HCT116 (cell line): ENCODE measurements at places on chromosomes 16 and 17.

- no peak for DNase-seq
Measured at GRCh38 chr17:74680213-74680612, 32.5 kb downstream of the CD300LF start.

GRCh38 chr16:8611886-8612600, 9.5 kb upstream of the METTL22 start:
- DNase-seq = no peak

DNA sequence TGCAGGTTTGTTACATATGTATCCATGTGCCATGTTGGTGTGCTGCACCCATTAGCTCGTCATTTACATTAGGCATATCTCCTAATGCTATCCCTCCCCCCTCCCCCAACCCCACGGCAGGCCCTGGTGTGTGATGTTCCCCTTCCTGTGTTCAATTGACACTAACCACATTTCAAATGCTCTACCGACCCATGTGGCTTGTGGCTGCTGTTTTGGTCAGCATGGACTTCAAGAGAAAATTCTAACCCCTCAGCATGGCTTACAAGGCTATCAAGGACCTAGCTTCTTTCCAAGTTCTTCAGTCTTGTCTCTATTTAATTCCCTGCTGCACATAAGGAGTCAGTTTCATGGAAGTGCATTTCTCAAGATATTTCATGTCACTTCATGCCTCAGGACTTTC, 52.9 kb downstream of the MMD start:
- DNase-seq = no peak

DNA sequence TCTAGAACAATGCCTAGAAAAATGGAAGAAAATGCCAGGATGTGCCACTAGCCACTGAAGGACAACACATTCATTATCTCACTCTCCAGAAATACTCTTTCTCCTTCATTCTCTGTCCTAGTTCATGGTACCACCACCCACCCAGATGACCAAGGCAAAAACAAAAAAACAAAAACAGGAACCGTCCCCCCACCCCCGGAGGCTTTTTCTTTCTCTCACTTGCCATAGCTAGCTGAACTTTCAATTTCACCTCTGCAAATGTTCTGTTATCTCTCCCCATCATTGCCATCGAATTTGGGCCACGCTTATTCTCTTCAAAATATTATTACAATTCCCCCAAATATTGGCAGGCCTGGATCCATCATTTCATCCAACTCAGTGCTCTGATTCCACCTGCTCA, 49.0 kb downstream of the SOX9 start:
- no peak for DNase-seq

DNA sequence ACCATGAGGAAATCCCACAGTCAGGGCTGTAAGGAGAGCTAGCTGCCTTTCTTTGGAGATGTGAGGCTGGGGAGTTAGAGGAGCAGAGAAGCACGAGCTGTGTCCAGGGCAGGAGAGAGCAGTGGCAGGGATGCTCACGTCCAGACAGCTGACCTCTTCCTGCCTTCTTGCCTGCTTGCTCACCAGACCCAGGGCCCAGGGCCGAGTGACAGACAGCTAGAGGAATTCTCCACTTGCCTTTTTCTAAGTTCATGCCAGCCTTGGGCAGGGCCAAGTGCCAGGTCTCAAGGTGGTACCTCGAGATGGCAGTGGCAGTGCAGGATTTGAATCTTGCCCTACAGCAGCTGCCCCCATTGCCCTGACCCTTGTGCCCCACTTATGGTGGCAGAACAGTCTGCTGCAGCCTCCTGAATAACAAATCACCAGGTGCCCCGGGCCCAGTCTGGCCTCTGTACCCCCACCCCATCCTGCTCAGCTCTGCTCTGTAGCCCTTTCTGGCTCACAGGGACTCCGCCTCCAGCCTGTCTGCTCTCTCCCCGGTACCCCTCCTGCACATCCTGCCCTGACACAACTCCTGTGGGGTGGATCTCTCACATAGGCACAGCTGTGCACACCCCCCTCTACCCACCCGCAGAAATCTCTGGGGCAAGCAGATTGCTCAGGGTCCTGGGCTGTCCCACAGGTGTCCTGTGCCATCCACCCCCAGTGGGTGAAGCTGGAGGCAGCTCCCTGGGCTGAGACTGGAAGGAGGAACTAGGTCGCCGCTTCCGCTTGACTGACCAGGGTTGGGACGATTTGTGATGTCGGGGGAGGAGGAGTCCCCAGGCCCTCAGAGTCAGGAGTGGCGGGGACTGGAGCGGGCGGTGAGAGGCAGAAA, 25.9 kb downstream of the GRIN2C start:
- DNase-seq = no peak

DNA sequence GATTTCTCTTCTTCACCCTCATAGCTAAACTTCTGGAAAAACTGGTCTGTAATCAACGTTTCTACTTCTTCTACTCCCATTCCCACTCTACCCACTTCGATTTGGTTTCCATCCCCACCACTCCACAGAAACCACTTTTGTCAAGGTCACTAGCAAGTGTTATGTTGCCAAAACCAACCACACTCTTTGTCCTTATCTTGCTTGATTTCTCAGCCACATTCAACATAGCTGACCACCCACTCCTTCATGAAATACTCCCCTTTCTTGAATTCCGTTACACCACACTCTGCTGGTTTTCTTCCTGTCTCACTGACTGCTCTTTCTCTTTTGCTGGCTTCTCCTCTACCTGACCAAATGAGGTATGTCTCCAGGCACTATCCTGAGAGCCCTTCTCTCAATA, 11.9 kb downstream of the IKZF3 start:
- no peak for DNase-seq

- DNase-seq = no peak
Measured at GRCh38 chr17:38325221-38325851, 18.4 kb downstream of the GPR179 start.

GRCh38 chr17:19381741-19382444, 3.6 kb downstream of the MAPK7 start:
- DNase-seq = no peak

GRCh38 chr17:81221371-81221841, 1.4 kb downstream of the CEP131 start:
- no peak for DNase-seq

DNA sequence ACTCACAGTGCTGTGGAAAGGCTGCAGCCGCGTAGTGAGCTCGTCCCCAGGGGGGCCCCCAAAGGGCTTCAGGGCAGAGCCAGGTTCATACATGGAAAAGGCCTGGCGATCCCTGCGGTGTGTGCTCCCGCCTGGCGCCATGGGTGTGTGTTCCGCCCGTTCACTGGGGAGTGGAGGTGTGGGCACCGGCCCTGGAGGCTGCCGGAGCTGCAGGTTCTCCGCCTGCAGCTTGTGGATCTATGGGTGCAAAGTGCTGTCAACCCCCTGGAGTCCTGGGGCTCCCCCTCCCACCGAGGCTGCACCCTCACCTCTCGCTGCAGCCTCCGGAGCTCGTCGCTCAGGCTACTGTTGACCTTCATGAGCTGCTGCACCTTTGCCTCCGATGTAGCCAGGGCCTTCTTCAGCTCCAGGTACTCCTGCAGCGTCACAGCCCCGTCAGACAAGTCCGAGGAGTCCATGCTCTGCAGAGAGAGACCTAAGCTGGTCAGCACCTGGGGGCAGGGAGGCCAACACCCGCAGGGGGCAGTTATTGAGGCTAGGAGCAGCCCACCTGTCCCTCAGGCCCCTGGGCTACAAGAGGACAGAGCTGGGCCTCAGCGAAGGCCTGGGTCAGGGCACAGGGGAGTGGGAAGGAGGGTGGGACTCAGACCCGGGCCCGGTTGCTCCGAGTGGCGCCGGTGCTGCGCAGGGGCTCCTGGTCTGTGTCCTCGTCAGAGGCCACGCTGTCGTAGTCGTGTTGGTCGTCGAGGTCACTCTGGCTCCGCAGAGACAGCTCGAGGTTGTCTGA, 7.9 kb downstream of the TP53I13 start:
- DNase-seq = no peak

- DNase-seq = no peak
Measured at GRCh38 chr17:1961189-1961588, 63.9 kb downstream of the RTN4RL1 start.

DNA sequence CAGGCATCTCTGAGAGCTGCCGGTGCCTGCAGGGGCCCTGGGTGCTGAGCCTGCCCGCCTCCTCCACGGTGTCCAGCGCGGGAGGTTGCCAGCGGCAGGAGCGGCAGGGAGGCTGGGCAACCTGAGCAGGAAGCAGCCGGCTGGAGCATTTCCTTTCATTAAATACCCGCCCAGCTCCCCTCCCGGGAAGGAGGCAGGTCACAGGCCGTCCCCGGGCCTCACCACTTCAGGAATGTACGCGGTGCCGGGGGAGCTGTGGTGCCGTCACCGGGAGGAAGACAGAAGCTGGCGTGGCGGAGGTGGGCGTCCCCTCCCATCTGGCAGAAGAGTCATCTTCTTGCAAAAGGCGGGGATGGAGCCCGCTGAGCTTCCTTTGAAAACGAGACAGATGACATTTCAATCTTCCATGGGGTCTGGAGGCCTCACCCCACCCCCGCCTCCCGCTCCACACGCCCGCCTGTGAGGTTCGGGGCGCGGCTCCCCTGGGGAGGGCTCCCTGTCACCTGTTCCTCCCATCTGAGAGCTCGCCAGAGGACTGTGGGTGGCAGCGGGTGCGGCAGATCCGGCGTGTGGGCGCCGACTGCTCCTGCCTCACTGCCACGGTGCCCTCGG, 16.0 kb downstream of the SOX8 start:
- DNase-seq = no peak

DNA sequence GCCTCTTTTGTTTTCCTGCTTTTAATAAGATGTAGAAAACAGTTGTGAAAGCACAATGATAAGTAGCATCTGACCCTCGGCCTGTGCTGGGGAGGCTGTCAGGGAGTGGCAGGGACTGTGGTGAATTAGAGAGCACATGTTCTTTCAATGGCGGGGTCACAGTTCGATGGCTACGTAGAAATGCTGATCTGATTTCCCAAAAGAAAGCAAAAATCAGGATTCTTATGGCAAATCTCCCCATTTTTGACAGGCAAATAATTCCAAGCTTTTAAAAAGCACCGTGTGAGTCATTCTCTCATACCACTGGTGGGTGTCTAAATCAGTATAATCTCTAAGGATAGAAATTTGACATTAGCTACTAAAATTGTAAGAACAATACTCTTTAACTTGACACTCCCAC, 4.2 kb upstream of the MAPK7 start:
- DNase-seq = no peak

DNA sequence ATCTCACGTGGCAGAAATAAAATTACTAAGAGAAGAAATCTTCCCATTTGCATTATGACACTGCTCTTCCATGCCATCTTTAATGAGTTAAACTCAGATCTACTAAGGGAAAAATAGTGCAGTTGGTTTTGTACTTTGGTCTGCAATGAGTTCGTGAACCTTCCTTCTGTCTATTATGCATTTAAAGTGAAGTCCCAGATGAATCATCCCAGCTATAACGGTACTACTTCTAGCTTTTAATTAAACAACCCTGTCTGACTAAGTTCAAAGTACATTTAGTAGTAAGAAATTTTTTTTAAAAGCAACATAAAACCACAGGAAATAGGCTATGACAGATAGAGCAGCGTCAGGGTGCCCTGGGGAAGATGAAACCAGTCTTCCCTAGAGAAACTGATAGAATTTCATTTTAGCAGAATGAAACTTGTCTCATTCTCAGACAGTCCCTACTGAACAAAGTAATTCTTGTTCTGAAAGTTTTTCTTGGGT, 1.8 kb downstream of the TMIGD1 start:
- no peak for DNase-seq

DNA sequence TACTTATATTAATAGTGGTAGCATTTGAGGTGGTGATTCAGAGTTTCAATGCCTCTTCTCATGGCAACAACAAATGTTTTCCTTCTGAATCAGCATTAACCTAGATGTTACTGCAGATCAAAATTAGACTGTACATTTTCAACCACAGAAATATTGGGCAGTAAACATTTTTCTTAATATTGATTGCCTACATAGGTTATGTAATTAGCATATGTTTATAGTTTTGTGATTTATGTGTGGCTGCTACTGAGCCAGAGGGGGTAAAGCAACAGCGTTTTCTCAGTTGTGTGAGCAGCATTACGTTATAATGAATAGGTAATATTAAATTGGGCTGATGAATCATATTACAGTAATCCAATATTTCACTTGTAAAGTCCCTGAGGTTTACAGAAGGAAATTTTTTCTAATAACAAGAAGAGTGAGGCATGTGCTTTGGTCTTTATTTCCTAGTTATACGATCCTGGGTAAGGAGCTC, 18.8 kb upstream of the BMERB1 start:
- DNase-seq = no peak

DNA sequence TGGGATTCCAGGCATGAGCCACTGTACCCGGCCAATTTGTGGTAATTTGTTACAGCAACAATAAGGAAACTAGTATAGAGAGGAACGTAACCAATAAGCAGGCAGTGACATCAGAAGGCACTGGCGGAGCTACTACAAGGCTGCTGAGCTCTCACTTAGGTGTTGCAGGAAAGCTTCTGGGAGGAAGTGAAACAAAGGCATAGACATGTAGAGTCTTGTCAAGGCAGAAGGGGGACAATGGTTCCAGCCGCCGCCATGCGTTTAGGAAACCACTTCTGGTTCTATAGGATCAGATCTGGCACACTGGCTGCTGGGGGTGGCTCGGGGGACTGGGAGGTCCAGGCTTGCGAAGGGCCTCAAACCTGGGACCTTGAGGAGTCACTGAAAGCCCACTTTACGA, 9.4 kb upstream of the CPSF4L start:
- DNase-seq = no peak

GRCh38 chr16:35140293-35140986, 1681.0 kb downstream of the TP53TG3F start:
- DNase-seq = no peak

GRCh38 chr17:77691216-77692085, 267.1 kb upstream of the TNRC6C start:
- DNase-seq = no peak

GRCh38 chr17:49288388-49288787, 57.8 kb upstream of the PHOSPHO1 start:
- DNase-seq = no peak
